ENCODE measurements at places on chromosomes 4 and X.

DNA sequence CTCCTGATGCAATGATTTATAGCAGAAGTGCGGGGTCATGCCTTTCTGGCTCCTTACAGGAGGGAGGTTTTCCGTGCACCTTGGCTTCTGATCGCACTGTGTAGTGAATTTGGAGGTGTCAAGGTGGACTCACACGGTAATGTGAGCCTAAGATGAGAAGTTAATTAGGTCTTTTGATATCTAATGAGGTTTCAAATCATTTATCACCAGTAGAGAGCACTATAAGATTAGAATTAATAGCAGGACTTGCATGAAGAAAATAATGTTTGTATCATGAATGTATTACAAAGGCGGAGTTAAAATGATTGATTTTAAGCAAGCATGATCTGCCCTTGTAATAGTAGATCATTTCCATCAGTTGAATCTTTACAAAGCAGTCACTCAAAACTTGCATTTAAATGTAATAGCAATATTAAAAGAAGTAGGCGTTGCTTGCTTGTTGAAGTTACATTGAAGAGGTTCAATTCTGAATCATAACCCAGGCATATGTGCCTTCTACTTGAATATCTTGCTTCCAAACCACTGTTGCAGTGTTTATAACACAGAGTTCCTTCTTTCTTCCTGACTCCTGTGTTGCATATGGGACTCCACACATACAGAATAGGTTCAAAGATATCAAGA lies 152.1 kb downstream of the FMR1NB start:
- no peak for DNase-seq

GRCh38 chrX:104742355-104742754 lies 176.4 kb downstream of the IL1RAPL2 start:
- DNase-seq: no peak

- no peak for DNase-seq
Measured at GRCh38 chr4:73740353-73740778, at the start of gene CXCL8. Gene CXCL8 (plus strand): TSS chr4:73740569. CDS start chr4:73740659, 90 bp downstream.

DNA sequence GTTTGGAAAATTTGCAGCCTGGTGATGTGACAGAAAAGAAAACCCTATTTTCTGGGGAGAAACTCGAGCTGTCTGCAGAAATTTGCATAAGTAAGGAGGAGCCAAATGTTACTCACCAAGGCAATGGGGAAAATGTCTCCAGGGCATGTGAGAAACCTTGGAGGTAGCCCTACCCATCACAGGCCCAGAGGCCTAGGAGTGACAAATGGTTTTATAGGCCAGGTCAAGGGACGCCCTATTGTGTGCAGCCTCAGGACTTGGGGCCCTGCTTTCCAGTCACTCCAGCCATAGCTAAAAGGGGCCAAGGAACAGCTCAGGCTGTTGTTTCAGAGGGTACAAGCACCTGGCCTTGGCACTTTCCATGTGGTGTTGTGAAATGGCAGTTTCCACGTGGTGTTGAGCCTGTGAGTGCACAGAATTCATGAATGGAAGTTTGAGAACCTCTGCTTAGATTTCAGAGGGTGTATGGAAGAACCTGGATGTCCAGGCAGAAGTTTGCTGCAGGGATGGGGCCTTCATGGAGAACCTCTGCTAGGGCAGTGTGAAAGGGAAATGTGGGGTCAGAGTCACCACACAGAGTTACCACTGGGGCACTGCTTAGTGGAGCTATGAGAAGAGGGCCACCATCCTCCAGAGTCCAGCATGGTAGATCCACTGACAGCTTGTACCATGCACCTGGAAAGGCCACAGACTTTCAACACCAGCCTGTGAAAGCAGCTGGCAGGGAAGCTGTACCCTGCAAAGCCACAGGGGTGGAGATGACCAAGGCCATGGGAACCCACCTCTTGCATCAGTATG lies 637.6 kb upstream of the EPHA5 start:
- DNase-seq: no peak

DNA sequence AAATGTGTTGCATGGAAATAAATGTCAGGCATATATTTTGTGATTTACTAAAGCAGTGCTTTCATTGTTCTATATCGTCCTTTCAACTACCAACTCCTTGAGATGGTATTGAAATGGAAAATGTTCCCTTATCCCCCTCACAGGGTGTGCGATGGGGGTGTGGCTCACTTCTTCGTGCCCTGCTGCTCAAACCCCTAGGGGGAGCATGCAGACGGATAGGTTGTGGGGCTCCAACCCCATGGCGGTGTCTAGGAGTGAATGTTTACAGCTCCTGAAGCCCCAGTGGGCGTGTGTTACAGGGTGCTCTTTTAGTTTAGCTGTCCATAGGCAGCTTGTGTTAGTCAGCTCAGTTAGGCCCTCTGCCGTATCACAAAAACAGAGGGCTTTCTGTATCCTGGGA lies 287.7 kb upstream of the EMCN start:
- DNase-seq: no peak

GRCh38 chr4:8403976-8404375 lies 36.5 kb downstream of the ACOX3 start:
- DNase-seq: no peak
